Stimulated activated naive CD8-positive, alpha-beta T cell treated with anti-CD3 and anti-CD28 coated beads, Interleukin-15, amount 100 ng/mL, for 72 hours (primary cell): ENCODE measurements at places on chromosomes 1 and 21.

- DNase-seq, result no peak
Measured at GRCh38 chr1:24896596-24897262, 33.3 kb downstream of the RUNX3 start.

DNA sequence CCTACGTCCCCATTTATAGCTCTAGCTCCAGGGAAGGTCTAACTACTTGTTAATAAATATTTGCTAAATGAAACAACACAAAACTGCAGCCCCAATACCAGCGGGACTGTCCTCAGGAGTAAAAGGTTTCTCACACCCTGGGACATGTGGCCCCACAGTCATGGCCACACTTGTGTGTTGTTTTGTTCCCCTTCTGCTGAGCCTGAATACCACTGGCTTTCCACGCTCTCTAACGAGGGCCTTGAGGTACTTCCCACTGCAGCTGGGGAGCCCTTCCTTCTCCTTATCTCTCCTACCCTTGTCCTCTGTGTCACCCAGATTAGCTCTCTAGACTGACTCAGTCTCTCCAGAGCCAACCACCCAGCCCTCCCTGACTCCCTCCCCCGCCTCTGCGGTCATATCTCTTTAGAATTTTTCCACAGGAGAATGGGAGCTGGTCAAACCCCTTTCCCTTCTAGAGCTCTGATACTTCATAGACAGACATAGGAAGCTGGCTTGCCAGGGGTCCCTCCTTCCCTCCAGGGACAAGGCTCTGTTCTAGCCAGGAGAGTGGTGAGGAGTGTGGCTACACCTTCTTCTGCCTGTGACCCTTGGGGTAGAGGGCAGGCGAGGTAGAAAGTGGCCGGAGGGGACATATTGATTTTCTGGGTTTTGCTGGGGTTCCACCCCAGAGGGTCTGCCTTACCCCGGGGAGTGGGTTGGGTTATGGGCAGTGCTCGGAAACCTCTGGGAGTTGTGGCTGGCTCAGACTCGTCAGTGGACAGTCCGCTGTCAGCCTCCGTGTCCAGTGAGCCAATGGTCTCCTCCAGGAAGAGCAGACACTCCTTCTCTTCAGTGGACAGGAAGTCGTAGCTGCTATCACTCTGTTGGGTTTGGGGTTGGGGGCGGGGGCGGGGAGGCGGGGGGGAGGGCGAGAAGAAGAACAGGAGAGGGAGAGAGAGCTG lies 8.1 kb downstream of the C1orf116 start:
- no peak for DNase-seq

GRCh38 chr1:113390871-113391648 lies 745 bp downstream of the MAGI3 start:
- peak; percentile 57 for DNase-seq

DNA sequence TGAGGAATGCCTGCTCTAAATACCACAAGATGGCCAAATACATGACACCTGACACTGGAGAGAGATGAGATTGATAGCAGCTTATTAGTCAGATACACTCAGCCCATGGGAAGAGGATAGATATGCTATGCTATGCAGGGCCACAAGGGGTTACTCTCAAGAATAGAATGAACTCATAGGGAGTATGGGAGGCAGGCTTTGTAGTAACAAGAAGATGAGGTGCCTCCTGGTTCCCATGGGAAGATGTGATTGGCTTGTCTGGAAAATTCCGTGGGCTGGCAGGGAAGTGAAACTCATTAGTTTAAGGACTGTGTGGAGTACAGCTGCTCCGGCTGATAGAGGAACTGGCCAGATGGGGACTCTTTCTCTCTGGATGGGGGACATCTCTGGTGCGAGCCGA lies 16.5 kb downstream of the CCDC30 start:
- no peak for DNase-seq

GRCh38 chr21:43948740-43949498 lies 63.2 kb upstream of the TRAPPC10 start:
- no peak for DNase-seq

GRCh38 chr1:184352776-184353175 lies 34.1 kb upstream of the C1orf21 start:
- no peak for DNase-seq

DNA sequence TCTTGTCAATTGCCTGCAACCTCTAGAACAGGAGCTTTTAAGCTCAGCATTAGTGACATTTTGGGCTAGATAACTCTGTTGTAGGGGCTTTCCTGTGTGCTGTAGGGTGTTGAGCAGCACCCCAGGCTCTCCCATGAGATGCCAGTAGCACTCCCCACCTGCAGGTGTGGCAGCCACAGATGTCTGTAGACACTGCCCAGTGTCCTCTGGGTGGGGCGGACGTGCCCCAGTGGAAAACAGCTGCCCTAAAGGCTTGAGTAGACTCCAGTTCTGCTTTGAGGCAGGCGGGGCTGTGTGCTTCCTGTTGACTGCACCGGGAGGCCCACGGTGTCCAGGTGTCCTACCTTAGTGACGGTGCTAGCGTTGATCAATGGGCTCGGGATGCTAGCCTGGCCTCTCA lies 16.9 kb upstream of the PWP2 start:
- no peak for DNase-seq

DNA sequence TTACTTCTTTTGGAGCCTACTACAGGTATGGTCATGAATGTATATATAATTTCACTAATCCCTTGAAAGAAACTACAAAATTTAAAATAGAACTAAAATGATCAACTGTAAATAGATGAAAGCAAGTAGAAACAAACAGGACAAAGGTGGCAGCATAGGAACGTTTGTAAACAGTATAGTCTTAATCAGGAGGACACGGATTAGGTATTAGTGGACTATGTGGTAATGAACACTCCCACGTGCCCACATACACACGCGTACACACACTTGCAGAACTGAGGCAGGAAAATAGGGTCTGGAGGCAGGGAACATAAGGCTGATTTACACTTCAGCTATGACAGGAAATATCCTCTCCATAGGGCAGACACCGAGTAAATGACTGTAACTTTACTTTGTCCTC lies 1397.8 kb downstream of the NCAM2 start:
- no peak for DNase-seq

DNA sequence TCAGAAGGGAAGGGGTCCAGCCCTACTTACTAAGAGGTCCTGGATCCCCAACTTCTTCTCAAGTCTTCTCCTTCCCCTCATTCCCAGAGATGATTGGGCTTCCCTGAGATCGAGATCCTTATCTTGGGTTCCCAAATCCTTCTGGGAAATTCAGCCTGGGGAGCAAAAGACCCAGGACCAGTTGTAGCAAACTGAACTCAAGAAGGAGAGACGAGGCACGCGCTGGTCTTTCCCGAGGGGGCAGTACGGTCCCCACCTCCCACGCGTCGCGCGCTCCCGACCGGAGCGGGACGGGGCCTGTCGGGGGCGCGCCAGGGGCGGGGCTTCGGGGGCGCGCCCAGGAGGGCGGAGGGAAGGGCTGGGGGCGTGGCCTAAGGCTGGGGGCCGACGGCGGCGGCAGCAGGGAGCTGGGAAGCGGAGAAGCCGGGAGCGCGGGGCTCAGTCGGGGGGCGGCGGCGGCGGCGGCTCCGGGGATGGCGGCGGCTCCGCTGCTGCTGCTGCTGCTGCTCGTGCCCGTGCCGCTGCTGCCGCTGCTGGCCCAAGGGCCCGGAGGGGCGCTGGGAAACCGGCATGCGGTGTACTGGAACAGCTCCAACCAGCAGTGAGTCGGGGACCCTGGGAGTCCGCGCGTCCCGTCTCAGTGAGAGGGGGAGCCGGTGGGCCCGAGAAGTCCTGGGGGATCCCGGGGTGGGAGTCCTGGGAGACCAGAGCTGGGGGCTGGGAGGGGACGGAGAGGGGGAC lies at the start of gene EFNA3:
Gene EFNA3 (plus strand): TSS at position 369 of the 741 bp plus-strand sequence. CDS start 105 bp downstream, at position 474.
- peak; percentile 47 for DNase-seq

- no peak for DNase-seq
Measured at GRCh38 chr1:46072975-46073374, 59.5 kb downstream of the PIK3R3 start.

DNA sequence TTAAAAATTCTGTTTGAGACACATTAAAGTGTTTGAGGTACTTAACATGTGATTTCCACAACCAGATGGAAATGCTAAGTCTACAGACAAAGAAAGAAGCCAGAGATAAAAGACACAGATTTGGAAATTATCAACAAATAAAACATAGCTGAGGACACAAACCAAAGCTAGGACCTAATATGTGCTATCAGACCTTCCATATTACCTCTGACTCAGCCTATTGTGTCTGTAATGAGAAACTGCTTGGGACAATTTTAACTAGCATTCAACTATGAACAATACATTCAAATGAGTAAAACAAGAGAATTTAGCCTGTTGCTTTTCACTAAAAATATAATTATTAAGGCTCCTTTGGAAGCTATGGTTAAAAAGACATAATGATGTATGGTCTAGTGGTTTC lies 54.6 kb downstream of the WNT2B start:
- no peak for DNase-seq

DNA sequence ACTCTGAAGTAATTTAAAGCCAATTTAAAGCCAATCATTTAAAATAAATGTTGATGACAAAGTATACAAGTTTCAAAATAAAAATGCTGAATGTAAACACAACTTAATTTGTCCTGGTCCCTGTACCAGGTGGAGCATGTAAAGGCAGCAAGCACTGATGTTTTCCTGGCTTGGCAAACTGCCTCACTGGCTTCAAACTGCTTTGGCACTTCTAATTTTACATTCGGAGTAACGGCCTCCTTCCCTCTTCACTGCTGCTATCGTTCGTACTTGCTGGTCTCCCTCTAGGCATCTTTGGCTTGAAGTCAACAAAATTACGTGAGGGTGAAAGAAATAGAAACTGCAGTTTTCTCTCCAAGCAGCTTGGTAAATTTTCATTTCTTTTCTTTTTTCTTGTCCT lies 287.9 kb downstream of the LTN1 start:
- no peak for DNase-seq

- no peak for DNase-seq
Measured at GRCh38 chr1:159141584-159142390, 29.6 kb upstream of the CADM3 start.
